Endothelial cell of umbilical vein (primary cell): ENCODE measurements at places on chromosomes 6 and 20. TPM values are rescaled to one million over a fixed set of nuclear protein-coding genes. Genes with fewer than 3 reads are reported as not detected.

The MYO6 gene
- 68.0 and 75.0 TPM in 2 replicates for total RNA-seq

GRCh38 chr20:51365670-51366069 lies 176.8 kb downstream of the NFATC2 start:
- DNase-seq: no peak

GRCh38 chr20:46192376-46192944 lies 74.3 kb downstream of the CD40 start:
- no peak for DNase-seq

The GNAS-AS1 gene
- total RNA-seq: 0.58 and 0.74 TPM in 2 replicates

DNA sequence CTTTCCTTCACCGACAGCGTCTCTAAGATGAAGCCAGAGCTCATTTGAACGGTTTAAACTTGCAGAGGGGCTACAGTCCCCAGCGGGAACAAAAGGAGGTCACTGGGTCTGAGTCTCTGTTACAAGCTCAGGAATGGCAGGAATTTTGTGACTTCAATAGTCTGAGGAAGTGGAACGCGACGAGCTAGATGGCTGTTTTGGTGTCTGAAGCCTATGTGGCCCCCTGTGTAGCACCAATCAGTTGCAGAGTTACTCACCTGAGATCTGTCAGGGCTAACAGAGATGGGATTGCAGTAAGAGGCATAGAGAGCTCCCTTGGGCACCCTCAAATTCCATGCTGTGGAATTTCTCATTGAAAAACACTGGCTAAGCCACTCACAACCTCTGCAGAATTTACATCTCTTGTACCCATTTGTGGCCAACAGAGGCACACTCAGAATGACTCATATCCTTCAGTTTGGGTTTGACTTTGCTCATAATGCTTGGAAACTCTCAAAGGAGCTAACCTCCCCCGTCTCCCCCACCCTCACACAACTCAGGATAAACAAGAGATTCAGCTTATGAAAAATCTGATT lies 7.1 kb upstream of the TCP11 start:
- DNase-seq: peak; percentile 31
